GM23248 (cell line): ENCODE measurements at places on chromosomes 1 and 21. TPM values are rescaled to one million over a fixed set of nuclear protein-coding genes. Genes with fewer than 3 reads are reported as not detected.

- DNase-seq = peak; percentile 96
Measured at GRCh38 chr21:38646213-38646837, 148.0 kb upstream of the ERG start.

DNA sequence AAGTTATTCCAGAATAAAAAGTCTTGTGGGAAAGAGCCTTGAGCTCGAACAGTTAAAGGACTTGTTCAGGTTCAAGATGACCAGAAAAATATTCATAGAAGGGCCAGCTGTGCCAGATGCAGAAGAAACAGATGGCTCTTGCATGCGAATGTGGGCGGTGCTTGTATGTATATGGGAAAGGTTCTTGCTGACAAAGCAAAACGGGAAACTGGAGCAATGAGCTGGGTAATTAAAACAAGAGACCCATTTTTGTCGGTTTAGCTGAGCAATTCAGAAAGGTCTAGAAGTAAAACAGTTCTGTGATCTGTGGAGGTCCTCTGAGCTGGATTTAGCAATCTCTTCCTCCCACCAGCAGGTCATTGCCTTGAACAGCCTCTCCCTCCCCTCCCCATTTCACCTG is 107.2 kb upstream of the MARK1 start:
- no peak for DNase-seq

- DNase-seq = peak; percentile 95
Measured at GRCh38 chr1:21869620-21870121, 57.6 kb downstream of the LDLRAD2 start.

GRCh38 chr1:113255038-113255719 is 135.1 kb upstream of the MAGI3 start:
- no peak for DNase-seq

DNA sequence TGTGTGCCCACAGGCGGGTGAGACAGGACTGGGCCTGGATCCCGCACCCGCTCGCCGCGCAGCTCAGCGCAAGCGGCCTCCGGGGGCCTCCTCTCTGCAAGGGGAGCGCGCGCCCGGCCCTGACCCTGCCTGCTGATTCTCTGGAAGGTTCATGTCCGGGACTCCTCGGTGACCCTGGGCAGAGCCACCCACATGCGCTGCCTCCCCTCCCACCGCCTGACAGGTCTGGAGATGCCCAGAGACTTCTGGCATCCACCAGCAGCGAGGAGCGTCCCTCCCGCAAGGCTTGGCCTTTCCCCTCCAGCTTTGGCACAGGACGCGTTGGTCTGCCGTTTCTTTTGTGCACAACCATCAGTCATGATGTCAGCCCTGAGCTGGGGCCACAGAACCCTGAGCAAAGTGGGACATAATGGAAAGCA is 42.0 kb upstream of the COL6A2 start:
- peak; percentile 50 for DNase-seq

DNA sequence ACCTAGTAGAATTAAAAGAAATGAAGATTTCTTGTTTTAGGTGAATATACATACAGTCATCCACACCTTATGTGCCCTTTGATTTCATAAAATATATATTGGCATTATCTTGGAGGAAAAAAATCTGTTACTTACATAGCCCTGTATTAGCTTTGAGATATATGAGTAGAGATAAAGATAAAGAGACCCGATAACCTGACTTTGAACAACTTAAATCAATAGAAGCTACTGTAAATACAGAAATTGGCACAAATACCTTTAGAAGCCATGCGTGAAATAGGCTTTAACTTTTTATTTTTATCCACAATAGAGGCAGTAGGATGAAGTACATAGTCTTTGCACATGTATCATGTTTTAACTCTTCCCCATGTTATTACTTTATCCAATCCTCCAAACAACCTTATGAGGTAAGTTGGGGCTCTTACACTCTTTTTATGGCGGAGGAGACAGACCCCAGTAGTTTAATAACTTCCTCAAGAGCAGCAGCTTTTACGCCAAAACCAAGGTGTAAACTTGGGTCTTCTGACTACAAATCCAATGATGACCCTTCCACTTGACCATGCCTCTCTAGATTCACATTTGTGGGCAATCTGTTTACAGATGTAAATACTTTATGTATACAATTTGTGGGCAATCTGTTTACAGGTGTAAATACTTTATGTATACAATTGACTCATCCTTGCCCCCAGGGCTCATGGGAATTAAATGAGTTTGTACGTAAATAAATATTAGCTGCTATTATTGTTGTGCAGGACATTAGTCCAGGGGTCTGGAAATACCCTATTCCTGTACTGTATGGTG is 2.1 kb downstream of the CD55 start:
- DNase-seq = no peak

DNA sequence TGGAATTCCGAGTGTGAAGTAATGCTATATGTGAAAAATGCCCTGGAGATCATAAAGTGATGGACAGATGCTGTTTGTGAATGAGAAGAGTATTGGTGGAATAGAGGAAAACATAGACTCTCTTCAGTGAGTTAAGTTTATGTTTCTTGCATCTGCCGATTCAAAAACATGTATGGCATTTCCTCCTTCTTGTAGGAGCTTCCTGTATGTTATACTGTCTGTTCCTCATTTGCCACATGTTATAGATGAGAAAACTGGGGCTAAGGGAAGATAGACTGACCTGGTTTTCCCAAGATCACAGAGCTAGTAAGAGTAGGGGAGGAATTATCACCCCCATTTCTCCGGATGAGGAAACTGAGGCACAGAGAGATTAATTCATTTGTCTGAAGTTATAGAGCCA is 41.1 kb upstream of the IL20 start:
- DNase-seq = no peak

DNA sequence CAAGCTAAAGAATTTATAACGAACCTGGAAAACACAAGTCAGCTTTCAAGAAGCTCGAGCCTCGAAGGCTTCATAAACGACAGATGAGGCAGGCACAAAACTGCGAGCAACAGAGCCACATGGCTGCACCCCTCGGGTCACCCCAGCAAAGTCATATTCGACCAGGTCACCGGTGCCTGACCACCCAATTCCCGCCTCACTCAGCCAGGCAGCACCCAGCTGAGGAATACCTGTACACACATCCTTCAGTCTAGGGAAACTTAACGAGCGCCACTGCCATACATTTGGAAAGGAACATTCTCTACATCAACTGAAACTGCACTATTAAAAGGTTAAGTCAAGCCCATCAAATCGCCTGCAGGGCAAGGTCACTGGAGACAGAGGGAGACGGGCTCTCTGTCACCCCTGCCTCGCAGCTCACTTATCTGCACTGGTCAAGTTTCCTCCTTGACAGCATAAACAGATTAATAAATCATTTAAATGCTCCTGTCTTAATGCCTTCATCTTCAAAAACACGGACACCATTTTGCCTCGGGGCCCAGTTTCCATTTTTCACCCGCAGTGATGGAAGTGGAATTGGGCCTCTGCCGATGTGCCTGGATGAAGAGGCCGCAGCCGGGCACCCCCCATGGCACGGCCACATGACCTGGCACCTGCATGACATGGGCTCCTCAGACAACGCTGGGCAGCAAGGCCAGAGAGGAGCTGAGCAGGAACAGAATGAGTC is 20.6 kb downstream of the NPHP4 start:
- no peak for DNase-seq

DNA sequence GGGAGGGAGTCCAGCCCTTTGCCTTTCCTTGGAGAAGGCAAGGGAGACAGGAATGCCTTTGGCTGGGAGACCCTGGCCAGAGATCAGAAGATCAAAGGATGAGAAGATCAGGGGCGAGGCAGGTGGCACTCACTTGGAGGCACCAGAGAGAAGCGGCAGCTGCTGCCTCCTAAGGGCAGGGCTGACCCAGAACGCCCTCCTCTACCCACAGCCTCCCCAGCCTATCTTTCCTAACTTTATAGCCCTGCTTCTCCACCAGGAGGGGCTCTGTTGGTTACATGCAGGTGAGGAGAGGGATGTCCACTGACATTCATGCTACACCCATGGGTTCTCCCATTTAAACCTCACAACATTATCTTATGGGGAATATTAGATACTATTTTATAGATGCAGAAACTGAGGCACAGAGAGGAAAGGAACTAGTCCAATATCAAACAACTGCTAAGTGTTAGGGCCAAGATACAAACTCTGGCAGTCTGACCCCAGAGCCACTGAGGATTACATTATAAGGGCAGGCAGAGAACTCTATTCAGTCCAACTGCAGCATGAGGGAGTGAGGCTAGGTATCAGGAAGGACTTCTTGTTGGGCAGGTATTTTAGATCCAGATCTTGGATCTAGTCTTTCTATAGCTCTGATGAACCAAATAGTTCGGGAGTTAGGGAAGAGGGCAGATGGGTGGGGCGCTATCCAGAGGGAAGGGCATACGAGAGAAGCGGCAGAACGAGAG is 19.9 kb downstream of the LGR6 start:
- DNase-seq = no peak

DNA sequence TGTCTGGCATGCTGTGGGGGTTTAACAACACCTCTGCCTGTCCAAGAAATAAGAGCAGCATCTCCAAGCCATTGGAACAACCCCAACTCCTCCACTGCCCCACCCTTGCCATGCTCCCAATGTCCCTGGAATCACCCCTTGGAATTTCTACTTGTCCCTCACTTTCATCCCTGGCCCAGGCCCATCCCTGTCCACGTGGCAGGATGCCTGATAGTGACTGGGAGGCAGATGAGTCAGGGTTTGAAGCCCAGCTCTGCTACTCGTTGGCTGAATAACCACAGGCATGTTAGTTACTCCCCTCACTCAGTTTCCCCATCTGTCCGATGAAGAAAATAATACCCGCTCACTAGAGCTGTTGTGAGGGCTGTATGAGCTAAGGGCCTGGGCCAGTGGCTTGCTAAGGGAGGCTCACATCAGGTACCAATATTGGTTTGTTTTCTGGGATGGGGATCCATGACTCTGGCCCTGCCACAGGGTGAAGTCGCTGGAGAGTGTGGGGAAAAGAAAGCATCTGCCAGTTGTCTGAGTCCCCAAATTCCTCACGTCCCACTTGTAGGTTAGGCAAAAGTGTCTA is 99.4 kb upstream of the TLR5 start:
- DNase-seq = peak; percentile 69

DNA sequence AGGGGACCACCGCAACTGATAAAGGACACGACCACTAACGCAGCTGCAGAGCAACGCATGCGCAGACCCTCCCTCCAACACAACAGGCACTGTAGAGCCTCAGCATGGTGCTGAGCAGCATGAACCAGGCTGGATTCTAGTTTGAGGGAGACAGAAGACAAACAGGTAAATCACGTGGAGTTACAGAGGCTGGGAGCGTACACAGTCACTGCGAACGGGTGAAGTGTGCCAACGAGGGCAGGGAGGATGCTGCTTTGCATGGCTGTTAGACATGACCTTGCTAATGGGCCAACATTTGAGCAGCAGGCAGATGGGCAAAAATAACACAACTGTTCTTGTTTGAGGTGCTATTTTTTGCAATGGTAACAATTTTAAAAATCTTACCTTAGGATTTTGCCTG is 55.2 kb upstream of the NADK start:
- no peak for DNase-seq

GRCh38 chr1:216379441-216379840 is 43.8 kb downstream of the USH2A start:
- no peak for DNase-seq

GRCh38 chr1:47624531-47624930 is 186.7 kb downstream of the FOXD2 start:
- DNase-seq = no peak

DNA sequence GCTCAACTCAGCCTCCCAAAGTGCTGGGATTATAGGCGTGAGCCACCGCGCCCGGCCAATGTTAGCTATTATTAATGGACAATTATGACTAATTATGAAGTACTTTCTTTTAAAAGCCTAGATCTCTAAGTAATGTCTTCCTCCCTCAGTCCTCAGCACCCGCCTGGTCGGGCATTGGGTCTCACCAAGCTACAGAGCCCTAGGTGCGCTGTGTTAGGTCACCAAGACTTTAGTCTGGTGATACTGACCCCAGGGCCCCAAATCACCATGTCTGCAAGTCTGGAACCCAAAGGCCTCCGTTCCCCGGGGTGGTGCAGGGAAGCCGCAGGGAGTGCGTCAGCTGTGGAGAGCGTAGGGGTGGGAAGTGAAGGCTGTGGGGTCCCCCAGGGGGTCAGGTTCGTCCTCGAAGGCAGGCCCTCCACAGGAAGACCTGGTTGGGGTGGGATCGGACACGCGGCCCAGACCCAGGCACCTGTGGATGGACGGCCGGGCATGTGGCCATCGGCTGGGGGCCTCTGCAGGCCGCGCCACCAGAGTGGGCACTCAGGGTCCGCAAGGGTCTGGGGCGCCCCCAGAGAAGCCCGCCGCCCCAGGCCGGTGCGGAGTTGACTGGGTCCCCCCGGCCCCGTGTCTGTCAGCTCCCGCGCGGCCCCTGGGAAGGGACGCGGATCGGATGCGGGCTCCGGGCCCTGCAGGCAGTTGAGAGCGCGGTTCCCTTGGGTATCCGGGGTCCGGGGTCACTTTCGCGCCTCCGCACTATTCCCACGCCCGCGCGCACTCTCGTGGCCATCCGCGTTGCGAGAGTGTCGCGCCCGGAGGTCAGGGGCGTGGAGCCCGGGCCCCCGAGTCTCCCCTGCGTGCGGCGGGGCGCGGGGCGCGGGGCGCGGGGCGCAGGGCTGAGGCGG is 710 bp upstream of the PDXK start:
- no peak for DNase-seq

GRCh38 chr21:29481081-29481480 is 182.4 kb downstream of the BACH1 start:
- DNase-seq = no peak

- no peak for DNase-seq
Measured at GRCh38 chr1:33277488-33278084, 21.3 kb downstream of the ZNF362 start.

- DNase-seq = no peak
Measured at GRCh38 chr1:23908453-23909341, 4.5 kb downstream of the CNR2 start.

The LMOD1 gene
- 6.1 and 6.3 TPM in 2 replicates for polyA plus RNA-seq

The SH2D1B gene
- 0.38 TPM in 1 of 2 replicates, not detected in the other for polyA plus RNA-seq

The CFAP74 gene
- not detected in 2 replicates for polyA plus RNA-seq

The KRTAP12-2 gene
- polyA plus RNA-seq = not detected in 2 replicates

The LCE3D gene
- polyA plus RNA-seq = 0.33 and 1.0 TPM in 2 replicates

The C1orf141 gene
- not detected in 2 replicates for polyA plus RNA-seq

The HSD3B1 gene
- not detected in 2 replicates for polyA plus RNA-seq

The RIMKLA gene
- 0.03 TPM in 1 of 2 replicates, not detected in the other for polyA plus RNA-seq

The OR2L5 gene
- polyA plus RNA-seq = not detected in 2 replicates
